Activated naive CD8-positive, alpha-beta T cell treated with anti-CD3 and anti-CD28 coated beads, Interleukin-2, amount 10 ng/mL, durations not matched to agents 7 days and 5 days (primary cell): ENCODE measurements at places on chromosomes 2 and 18.

GRCh38 chr2:46275995-46276394 lies 21.2 kb upstream of the EPAS1 start:
- DNase-seq = peak; percentile 66

DNA sequence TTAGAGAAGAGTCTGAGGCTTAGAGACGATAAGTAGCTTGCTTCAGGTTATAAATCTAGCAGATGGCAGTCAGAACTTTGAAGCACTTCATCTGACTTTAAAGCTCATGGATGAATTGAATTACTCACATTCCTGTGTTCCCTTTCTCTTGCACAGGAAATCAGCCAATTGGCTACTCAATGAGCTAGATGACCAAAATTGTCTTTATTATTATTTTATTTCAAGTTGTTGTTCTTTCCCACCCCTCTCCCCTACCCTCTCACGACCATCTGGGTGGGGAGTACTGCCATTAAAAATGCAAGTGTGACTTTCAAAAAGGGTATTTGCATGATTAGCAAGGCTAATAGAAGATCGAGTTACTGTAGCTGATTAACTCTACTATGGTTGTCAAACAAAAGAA lies 491.1 kb downstream of the NR4A2 start:
- DNase-seq = no peak

DNA sequence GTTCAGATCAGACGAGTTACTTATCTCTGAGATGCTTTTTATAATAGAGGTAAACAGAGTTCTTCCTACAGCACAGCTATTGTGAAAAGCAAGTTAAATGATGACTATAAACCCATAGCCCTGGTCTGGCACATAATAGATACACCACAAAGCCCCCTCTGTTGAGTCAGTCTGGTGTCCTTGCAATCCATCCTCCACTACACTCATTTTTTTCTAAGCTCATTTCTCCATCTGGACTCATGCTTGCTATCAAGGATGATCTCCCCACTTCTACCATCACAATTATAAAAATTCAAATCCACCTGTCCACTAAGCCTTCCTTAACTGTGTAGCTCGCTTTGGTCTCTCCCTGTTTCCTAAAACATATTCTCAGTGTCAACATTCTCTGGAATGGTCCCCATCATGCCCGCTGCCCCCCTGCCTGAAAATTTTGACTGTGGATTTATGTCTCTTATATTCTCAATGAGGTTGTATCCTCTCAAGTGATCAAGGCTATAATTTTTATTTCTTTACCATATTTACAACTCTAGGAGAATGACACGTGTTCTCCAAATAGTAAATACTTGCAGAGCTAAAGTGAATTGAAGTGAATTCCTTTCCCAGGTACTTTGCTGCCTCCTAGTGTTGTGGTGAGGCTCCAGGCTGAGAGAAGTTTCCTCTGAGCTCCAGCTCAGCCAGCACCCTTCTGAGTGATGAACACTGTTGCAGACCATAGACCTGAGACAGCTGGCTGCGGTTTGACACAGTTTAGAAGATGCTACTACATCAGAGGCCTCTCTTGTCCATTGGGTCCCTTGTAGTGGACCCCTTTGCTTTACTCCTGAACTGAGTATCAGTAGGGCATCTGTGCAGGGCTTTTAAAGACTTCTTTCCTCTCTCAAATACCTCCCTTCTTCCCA lies 108.7 kb downstream of the DPP10 start:
- DNase-seq = no peak

GRCh38 chr2:234249873-234250272 lies 199.4 kb downstream of the SPP2 start:
- DNase-seq = no peak

- DNase-seq = no peak
Measured at GRCh38 chr2:57075226-57075625, 891.4 kb downstream of the CCDC85A start.

- no peak for DNase-seq
Measured at GRCh38 chr2:118837067-118837466, 10.4 kb downstream of the EN1 start.

DNA sequence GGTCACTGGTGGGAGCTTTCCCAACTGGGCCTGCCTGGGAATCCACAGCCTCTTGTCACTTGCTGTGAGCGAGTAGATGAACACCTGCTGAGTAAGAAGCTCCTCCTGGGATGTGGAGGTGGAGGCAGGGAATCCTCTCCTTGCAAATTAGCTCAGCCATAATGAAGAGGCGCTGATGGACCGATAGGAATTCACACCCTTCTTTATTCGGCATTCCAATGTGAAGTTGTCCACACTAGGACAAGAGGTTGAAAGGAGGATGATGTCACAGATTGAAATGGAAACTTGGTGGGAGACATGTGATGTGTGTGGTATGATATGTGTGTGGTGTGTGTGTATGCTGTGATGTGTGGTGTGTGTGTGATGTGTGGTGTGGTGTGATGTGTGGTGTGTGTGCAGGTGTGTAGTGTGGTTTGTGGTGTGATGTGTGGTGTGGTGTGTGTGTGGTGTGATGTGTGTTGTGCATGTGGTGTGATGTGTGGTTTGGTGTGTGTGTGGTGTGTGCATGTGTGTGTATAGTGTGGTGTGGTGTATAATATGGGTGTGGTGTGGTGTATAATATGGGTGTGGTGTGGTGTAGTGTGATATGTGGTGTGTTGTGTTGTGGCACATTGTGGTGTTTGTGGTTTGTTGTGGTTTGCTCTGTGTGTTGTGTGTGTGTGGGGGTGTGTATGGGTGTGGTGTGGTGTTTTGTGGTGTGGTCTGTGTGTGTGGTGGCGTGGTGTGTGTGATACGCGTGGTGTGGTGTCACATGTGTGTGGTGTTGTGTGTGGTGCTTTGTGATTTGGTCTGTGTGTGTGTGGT lies 216.4 kb downstream of the BCL2 start:
- DNase-seq = no peak

DNA sequence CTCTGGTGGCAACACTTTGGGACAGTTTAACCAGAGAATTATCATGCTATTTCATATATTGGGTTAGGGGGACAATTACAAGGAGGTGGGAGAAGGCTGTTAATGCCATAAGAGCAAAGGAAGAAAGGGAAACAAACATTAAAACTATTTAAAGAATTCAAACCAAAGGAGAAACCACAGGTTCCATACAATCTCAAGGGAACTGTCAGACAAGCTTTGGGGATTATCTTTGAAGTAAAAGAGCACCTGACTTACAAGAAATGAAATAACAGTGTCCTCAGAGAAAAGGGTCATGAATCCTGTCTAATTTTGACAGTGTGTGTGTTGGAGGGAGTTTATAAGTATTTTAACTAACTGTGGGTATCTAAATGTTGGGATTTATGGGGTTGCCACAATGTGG lies 44.4 kb downstream of the CERS6 start:
- DNase-seq = no peak

GRCh38 chr18:63336366-63337099 lies 17.0 kb upstream of the BCL2 start:
- DNase-seq = no peak

DNA sequence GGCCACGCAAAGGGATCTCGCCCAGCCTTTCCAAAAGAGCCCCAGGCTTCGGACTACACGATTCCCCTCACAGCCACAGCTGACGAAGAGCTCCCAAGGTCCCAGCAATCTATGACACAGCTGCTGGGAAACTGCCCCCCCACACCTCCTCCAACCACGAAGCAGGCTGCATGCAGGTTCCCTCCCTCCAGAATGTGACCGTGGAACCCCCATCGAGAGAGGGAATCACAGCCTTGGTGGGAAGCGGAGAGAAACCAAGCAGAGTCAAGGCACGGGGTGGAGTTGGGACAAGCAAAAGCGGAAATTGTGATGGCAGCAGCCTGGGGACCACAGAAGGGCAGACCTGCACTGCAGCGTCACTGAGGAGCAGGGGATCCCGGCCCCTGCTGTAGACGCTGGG lies 50.3 kb downstream of the KCNF1 start:
- no peak for DNase-seq

GRCh38 chr2:134628453-134628852 lies 90.3 kb downstream of the TMEM163 start:
- DNase-seq = no peak

DNA sequence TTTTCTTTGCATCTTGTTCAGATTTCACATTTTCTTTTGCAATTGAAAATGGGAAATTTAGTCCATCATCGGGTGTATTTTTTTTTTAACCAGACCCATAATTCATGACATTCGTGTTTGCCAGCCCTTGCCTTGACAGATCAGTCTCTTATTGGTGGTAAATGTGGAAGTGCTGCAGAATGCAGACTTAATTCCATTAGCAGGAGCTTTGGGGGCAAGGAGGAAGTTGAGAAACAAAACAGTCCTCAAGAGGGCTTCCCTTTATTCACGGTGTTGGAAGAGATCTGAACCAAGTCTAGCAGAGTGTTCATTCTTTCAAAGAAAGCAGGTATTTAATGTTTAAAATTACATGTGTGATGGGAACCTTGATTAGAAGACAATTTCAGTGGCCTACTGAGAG lies 16.6 kb upstream of the RPE start:
- DNase-seq = no peak

- no peak for DNase-seq
Measured at GRCh38 chr18:10895976-10896375, 253.4 kb downstream of the PIEZO2 start.

- DNase-seq = peak; percentile 26
Measured at GRCh38 chr2:240573071-240573515, 4.8 kb downstream of the RNPEPL1 start.

DNA sequence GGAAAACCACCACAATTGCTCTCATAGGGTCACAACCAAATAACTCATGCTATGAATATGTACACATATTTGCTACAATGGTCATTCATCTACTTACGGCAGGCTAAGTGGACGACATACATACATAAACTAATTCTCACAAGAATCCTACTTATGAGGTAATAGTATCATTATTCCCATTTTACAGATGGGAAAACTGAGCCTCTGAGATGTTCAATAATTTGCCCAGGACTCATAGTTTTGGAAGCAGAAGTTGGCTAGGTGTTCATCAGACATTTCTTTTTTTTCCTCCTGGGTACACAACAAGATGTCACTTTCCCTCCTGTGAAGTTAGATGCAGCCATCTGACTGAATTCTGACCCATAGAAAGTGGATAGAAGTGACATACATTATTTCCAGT lies 89.0 kb upstream of the PKDCC start:
- DNase-seq = no peak

DNA sequence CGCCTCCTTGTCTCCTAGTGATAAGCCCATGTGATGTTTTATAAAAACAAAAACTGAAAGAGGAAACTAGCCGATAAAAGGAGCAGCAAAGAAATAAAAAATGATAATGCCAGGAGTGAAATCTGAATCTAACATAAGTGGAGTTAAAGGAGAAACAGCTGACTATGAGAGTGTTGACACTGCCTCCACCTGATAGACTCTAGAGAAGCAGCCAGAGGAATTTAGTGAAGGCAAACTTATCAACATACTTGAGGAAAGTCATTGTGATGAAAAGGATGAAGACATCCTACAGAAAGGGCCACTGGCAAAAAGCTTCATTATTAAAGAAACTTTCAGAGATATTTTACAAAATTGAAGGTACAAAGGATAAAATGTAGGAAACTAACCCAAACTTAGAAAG lies 1.9 kb downstream of the M1AP start:
- DNase-seq = no peak

DNA sequence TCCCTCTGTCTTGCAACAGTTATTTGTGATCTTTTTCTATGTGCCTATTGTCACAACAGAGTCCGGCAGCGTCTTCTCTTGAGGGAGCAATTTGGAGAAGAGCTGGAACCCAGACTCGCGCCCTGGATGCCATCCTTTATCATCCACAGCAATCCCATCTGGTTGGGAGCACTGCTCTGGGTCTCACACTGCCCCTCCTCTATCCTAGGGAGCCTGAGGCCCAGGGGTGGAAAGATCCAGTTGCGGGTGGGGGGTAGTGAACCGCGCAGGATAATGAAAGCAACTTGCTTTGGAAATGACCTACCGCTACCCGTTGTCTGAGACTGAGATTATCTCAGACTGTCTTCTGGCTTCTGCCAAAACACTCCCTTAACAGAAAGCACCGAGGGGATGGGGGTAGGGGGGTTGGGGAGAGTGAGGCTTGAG lies 713 bp downstream of the WBP1 start:
- DNase-seq = no peak

DNA sequence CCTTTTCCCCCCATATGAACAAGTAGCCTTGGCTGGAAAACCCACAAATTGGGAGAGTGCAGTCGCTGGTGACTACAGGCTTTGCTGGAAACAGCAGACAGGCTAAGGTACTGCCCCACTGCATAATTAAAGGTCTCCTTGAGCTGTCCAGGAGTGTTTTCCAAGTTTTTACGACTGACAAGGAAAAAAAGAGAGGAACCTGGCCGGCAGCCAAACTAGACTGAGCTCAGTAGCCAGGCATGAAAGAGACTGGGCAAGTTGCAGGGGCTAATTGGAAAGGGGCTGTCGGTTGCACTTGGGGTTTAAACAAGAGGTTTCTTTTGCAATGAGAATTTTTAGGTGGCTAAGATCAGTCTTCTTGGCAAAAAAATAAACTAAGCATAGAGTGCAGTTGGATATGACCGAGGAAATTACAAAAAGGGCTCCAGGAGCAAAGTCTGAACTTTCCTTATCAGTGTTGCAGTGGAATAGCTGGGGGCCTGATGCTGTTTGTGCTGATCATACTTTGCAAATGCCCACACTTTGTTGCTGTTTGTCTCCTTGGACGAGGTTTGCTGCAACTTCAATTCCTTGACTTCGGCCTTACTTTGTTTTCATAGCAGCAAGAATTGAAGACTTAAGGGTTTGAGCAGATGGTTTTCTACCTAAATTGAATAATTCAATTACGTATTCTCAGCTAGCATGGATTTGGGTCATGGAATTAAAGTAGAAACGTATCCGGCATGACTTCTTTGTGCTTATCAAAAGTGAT lies 2.1 kb downstream of the GULP1 start:
- DNase-seq = no peak

GRCh38 chr18:52341608-52342381 lies 1.8 kb downstream of the DCC start:
- DNase-seq = no peak

DNA sequence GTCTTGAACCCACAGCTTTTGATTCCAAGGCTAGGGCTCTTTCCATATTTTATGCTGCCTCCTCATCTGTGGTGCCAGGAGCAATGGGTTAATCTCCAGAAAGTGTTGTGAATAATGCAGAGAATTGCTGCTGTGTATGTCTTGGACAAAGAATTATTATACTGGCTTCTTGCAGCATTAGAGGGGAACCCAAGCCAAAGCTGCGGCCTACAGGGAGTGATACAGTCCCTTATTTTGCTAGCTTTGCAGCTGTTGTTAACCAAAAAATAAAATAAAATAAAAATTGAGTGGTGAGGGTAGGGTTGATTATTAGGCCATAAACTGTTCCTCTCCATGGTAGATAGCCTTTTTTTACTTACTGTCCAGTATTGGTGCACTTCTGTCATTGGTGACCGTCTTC lies 16.7 kb downstream of the WIPF1 start:
- no peak for DNase-seq

GRCh38 chr2:216017365-216017764 lies 4.0 kb upstream of the MREG start:
- DNase-seq = no peak

DNA sequence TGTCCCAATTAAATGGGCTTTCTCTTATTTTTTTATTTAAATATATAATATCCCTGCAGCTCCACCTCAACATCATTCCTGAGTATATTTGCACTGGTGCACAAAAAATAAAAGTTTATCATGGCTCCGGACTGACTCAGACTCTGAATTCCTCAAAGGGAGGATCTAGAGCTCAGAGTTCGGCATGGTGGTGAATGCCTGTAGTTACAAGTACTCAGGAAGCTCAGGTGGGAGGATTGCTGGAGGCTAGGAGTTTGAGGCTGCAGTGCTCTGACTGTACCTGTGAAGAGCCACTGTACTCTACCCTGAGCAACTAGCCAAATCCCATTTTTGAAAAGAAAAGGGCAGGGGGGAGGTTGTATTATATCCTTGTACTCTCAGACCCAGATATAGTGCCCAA lies 52.8 kb upstream of the NRXN1 start:
- no peak for DNase-seq

- no peak for DNase-seq
Measured at GRCh38 chr2:69512446-69512845, 75.2 kb upstream of the NFU1 start.
